ENCODE measurements at places on chromosomes 2 and 18.

- DNase-seq, result no peak
These were observed 90.2 kb upstream of the SPATS2L start for GRCh38 chr2:200216310-200216709.

- DNase-seq, result no peak
These were observed 189.8 kb downstream of the FAM210A start for GRCh38 chr18:13536578-13536977.

DNA sequence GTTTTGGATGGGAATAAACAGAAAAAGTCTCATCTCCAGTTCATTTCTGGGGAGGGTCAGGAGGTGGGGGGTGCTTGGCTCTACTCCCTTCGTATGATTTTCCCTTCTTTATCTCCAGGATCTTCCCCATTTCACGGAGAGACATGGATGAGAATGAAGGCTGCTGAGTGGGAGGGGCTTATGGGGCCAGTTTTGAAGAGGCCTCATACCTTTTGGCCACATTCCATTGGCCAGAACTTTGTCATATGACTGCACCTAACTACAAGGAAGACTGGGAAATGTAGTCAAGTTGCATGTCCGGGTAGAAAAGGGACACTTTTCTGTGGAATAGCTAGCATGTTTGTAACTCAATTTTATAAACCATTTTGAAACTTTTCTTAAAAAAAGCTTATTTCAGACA, 117.6 kb downstream of the NEDD4L start:
- DNase-seq, result no peak

DNA sequence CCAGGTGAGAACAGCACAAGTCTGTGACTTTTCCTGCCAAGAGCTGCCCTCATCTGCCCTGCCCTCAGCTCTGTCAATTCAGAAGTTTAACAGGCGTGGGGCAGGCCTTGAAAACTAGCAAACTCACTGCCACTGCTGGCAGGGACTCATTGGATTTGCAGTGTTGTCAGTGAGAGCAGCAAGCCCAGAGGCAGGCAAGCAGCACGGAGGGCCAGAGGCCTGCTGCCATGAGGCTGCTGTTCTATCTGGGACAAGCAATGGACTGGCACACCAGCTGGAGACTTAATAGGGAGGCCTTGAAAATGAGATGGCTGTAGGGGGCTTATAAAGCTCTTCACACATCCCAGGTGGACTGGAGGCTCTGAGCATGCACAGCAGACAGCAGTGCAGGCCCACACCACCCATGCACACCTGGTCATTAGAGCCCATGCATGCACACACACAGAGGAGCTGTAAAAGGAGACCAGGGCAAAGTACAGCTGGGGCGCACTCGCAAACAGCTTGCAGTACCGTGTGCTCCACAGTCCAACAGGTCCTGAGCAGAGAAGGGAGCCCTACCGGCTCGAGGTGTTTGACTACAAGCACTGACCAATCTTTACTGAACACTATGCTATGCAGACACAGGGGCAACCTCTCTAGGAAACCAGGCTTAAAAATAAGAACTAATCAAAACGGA, 28.7 kb downstream of the MGAT4A start:
- no peak for DNase-seq

- no peak for DNase-seq
These were observed 31.8 kb downstream of the SLC9A4 start for GRCh38 chr2:102504833-102505232.

DNA sequence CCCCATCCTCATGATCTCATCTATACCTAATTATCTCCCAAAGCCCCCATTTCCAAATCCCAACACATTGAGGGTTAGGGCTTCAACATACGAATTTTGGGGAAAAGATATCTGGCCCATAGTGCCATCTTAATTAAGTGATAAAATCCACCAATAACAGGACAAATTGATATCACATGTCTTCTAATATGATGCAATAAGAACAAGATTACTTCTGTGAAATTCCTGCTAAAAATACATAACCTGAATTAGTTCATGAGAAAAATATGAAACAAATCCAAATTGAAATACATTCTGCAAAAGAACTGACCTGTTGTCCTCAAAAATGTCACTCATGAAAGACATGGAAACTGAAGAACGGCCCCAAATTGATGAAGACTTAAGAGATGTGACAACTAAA, 28.8 kb downstream of the FOXI3 start:
- DNase-seq, result no peak

- DNase-seq, result no peak
These were observed 104.1 kb upstream of the KCTD1 start for GRCh38 chr18:26652501-26652900.

GRCh38 chr2:29528891-29529520, 392.4 kb downstream of the ALK start:
- DNase-seq, result no peak

DNA sequence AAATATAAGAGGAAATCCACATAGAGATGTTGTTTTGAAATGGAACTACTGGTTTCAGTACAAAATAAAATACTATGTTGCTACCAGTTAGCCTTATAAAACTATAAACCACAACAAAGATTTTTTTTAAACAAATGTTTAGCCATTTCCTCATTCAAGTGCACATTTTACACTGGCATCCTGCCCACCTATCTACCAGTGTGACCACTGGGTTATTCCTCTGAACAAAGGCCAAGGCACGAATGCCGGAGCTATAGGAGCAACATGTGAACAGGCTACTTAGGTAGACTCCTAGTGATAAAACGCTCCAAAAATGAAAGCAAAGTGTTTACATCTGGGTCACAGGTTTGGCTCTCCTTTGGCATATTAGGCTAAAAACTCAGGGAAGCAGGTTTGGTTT, 31.8 kb upstream of the SULT1C4 start:
- DNase-seq, result no peak

Measured in stimulated activated CD4-positive, alpha-beta T cell treated with anti-CD3 and anti-CD28 coated beads, TNF-alpha, amount 100 ng/mL, for 1 hour (primary cell).